ENCODE measurements at places on chromosomes 4 and X. TPM values are rescaled to one million over a fixed set of nuclear protein-coding genes. Genes with fewer than 3 reads are reported as not detected.
A peak's percentile ranks its signal among the peaks of the same experiment; 100 is the strongest.

GRCh38 chr4:176149680-176150355, 45.6 kb downstream of the SPATA4 start:
- no peak for DNase-seq

The REELD1 gene
- total RNA-seq = not detected

The GAGE12F gene
- total RNA-seq = not detected

DNA sequence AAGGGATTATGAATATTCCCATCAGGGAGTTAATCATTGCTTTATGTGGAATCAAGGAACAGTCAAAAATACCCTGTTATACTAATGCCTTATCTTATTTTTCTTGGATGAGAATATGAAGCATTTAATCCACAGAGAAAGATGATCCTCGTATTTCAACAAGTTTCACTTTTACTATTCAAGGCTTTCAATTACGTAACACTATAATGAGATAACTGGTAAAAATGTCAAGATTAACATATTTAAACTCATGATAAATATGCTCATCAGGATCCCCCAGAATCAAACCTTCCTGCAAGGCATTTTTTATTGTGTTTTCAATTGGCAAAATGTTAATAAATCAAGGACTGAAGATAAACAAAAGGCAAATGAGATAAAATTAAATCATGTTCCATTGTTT, 5.1 kb downstream of the ZXDA start:
- no peak for DNase-seq

DNA sequence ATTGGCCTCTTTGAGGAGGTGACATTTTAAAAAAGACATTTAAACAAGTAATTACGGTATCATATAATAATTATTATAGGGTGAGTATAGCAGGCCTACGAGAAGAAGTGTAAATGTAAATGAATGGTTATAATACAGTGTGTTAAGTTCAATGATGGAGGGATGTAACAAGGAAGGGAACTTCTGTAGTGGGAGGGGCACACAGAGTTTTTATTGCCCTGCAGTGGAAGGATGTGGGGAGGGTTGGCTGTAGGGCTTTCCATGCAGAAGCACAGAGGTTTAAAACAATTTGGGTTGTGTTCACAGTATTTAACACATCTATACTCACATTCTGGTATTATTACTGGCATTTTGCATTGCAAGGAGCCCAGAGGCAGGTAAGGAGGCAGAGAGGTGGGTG, 41.1 kb downstream of the AFF1 start:
- DNase-seq = no peak

The RASL11B gene
- total RNA-seq = not detected

The MAGEA3 gene
- total RNA-seq = 135 TPM

The TCP11X1 gene
- total RNA-seq = not detected

DNA sequence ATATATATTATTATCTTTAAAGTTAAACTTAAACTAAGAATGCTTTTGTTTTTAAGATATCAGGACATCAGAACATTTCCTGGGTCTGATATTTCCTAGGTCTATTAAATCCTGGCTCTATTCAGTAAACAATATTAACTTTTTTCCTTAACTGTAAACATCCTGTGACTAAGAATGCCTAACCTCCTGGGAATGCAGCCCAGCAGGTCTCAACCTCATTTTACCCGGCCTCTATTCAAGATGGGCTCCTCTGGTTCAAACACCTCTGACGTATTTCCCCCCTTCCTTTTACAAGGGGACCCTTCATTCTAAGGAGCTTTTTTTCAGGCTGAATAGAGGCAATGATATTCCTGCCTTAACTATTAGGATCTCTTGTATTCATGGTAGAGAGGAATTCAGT, 35.8 kb upstream of the DYNLT3 start:
- DNase-seq = no peak

- DNase-seq = no peak
Measured at GRCh38 chr4:106830879-106831278, 205.2 kb downstream of the DKK2 start.

DNA sequence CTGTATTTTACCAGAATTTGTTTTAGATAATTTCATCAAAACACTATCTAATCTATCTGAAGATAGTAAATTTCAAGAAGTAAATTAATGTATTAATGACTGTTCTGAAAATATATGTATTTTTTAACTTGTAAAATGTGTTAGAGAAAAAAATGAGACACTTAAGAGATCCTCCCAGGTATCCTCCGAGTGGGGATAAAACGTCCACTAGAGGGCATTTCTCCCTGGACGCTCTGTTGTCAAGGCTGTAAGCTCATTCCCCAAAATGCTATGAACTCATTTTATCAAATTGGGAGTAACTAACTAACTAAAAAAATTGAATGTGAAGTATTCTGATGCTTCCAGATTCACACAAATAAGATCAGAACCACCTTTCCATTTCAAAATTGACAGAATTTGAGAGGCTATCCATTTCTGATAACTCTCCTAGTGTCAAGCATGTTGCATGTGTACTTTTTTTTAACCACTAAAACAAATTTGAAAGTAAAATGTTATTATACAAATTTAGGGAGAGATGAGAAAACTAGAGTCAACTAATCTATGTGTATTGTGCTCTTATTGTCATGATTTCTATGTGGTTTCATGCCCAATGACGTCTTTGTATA, 337.3 kb upstream of the HS3ST1 start:
- peak; percentile 14 for DNase-seq

- peak; percentile 25 for DNase-seq
Measured at GRCh38 chrX:152072236-152072635, 66.1 kb downstream of the MAGEA10 start.

GRCh38 chr4:8338351-8338961, 68.9 kb downstream of the HTRA3 start:
- DNase-seq = no peak

GRCh38 chr4:1406394-1406980, at the start of gene NKX1-1:
Gene NKX1-1 (minus strand): TSS chr4:1406442. CDS start chr4:1406442, 0 bp downstream.
- no peak for DNase-seq

DNA sequence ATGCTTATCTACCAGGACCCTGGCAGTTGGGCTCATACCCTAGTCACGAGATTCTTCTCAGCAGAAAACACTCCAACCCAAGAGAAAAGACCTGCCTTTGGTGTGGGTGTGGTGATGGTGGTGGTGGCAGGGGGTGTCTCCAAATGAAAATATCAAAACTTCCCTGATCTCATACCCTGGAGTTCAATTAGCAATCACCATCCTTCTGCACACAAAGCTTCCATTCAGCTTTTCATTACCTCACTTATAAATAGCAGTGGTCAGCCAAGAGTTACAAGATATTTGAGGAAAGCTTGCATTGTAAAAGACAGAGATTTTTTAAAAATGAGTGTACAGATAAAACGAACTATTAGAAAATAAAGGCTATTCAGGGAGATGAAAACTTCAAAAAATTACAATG, 580.8 kb upstream of the MAGEB2 start:
- DNase-seq = no peak

All from PC-9 (cell line).